ENCODE measurements at places on chromosomes 12 and 14.

DNA sequence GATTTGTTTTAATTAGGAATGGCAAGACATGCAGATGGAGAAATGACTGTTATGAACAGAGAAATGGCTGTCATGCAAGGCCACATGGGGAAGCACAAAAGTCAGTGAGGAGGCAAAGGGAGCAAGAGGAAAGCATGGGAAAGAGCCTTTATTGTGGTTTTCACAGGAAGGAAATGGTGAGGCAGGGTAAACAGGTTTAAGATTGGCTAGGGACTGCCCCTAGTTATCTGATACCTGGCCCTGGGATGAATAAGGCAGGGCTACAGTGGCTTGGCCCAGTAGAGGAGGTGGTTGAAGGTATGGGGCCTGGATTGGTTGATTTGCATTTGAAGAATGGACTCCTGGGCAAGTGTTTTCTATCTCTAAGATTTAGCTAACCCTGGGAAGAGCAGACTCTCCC is 168.7 kb upstream of the CNOT2 start:
- DNase-seq = no peak

- DNase-seq = no peak
Observed at GRCh38 chr14:54512393-54512792, 2.7 kb downstream of the CGRRF1 start.

DNA sequence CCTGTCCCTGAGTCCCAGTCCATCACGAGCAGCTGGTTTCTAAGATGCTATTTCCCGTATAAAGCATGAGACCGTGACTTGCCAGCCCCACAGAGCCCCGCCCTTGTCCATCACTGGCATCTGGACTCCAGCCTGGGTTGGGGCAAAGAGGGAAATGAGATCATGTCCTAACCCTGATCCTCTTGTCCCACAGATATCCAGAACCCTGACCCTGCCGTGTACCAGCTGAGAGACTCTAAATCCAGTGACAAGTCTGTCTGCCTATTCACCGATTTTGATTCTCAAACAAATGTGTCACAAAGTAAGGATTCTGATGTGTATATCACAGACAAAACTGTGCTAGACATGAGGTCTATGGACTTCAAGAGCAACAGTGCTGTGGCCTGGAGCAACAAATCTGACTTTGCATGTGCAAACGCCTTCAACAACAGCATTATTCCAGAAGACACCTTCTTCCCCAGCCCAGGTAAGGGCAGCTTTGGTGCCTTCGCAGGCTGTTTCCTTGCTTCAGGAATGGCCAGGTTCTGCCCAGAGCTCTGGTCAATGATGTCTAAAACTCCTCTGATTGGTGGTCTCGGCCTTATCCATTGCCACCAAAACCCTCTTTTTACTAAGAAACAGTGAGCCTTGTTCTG is 41.6 kb downstream of the DAD1 start:
- no peak for DNase-seq

- DNase-seq = peak; percentile 45
Observed at GRCh38 chr14:90256354-90257131, at the start of gene PSMC1. Gene PSMC1 (plus strand): TSS chr14:90256553. CDS start chr14:90256598, 45 bp downstream.

GRCh38 chr14:79197516-79197915 is 1013.8 kb downstream of the DIO2 start:
- DNase-seq = no peak

GRCh38 chr12:6250343-6250742 is 50.1 kb downstream of the CD9 start:
- no peak for DNase-seq

GRCh38 chr14:103095210-103095778 is 769 bp downstream of the EXOC3L4 start:
- DNase-seq = no peak

GRCh38 chr12:127621366-127621765 is 645.6 kb upstream of the TMEM132C start:
- no peak for DNase-seq

GRCh38 chr12:125187148-125187745 is 122.0 kb downstream of the AACS start:
- no peak for DNase-seq

GRCh38 chr14:85250414-85251189 is 279.3 kb upstream of the FLRT2 start:
- no peak for DNase-seq

DNA sequence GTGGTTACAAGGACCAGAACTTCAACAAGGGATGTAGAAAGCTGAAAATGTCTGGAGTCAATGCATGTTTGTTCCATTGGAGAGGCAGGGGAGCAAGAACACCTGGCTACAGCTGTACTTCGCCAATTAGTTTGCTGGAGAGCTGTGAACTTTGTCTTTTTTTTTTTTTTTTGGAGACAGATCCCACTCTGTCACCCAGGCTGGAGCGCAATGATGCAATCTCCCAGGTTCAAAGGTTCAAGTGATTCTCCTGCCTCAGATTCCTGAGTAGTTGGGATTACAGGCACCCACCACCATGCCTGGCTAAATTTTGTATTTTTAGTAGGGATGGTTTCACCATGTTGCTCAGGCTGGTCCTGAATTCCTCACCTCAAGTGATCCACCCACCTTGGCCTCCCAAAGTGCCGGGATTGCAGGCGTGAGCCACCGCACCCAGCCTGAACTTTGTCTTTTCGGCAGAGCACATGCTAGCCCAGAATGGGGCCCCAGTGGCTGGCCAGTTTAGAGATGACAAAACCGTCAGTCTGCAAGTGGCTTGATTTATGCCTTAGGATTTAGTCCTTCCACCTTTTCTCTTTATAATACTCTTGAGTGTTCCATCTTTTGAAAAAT is 55.5 kb downstream of the AVPR1A start:
- no peak for DNase-seq

GRCh38 chr14:32826404-32827082 is 112.1 kb upstream of the NPAS3 start:
- no peak for DNase-seq

DNA sequence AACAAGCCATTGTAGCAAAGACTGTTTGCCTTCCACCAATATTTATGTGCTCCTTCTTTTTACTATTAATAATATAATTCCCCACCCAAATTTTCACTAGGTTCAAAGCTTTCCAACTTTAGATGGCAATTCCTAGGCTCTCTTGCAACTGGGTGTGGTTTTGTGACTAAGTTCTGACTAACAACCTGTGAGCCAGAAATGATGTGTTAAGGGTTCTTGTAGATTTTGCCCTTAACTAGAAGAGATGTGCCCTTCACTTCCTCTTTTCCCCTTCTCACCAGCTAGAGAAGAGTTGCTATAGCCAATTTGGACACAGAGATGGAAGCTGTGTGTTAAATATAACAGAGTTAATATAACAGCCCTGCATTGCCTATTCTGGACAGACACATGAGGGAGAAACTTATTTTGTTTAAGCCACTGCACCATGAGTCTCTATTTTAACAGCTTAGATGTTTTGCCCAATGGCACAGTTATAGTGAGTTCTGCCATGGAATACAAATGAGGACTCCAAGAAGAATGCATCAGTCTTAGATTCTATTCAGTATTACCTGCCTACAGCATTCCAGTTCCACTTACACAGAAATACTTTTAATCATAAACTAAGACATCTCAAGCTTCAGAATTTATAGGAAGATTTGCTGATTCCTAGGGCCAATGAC is 216.2 kb downstream of the DUSP6 start:
- DNase-seq = no peak

DNA sequence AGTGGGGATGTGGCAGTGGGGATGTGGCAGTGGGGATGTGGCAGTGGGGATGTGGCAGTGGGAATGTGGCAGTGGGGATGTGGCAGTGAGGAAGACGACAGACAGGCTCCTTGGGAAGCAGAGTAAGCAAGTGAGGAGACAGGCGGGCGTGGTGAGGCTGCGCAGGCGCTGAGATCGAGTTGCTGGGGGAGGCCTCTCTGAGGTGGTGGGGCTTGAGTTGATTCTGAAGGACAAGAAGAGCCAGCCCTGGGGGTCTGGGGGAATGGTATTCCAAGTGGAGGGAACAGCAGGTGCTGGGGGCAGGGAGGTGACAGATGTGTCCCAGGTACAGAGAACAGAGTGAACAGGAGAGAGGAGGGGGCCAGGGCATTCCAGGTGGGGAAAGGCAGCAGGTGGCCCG is 33.8 kb upstream of the TSPAN9 start:
- DNase-seq = no peak

DNA sequence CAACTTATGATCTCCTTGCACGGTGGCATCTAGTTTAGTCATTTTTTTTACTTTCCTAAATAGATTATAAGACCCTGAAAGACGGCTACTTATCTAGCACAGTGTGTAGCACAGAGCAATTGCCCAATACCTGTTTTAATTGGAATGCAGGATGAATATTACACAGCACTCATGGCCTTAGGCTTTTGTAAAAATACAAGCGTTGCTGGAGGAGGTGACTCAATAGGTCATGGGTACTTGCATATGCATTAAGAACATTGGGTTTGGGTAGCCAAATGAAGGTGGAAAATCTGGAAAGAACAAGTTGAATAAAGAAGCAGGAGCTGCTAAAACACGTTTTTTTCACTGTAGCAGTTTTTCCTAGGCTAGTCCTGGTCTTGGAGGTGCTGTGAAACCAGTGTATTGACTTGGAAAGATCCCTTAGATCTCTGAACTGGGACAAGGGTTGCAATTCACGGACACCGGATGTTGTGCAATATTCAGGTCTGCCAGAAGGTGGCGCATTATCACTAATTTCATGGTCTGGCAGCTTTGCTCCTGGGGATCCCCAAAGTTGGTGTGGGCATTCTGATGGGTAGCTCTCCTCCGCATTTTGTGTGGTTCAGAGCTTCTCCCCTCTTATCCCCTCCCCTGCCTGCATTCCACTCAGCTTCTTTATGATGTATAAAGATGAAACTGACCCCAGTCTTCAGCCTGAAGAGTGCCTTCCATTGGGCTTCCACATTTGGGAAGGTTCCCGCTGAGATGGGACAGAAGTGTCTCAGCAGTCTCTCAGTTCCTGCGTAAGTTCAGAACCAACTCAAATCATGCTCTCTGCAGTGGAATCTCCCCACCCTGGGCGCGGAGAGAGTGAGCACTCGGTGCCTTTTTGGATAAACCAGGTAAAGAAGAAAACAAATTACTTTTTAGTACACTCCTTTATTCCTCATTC is 278.3 kb downstream of the NRXN3 start:
- no peak for DNase-seq

GRCh38 chr12:105783983-105784947 is 354.5 kb downstream of the NUAK1 start:
- no peak for DNase-seq

DNA sequence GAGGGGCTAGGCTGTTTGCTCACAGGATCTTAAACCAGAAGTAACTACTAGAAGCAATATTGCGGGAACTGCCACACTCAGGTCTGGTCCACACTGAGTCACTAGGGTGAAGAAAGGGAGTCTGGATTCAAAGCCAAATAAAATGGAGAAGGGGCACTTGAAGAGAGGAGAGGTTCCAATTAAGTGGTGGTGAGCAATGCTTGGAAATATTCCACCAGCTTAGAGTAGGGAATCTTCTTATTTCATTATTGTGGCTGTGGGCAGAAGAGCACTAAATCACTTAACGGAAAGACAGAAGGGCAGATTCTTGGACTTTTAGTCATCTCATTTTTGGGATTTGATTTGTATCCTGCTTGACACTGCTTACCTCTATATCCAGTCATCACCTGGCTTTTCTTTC is 48.6 kb upstream of the PPP1R12A start:
- no peak for DNase-seq

GRCh38 chr12:80415466-80415865 is 28.6 kb upstream of the PTPRQ start:
- DNase-seq = no peak

DNA sequence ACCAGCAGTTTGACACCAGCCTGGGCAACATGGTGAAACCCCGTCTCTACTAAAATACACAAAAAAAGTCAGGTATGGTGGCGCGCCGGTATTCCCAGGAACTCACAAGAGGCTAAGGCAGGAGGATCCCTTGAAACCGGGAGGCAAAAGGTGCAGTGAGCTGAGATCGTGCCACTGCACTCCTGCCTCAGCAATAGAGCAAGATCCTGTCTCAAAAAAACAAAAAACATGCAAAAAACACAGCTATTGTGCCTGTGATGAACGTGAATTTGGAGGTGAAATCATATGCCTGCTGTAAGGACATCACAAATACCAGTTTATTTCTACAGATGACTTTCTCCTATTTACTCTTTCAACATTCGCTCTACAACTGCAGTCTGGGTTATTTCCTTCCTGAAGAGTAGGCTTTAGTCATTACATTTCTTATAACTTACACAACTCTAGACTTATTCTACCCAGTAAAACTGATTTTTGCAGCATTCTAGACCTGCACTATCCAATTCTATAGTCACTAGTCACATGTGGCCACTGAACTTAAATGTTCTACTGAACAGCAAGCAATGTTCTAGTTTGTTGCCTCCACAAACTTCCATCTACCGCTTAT is 48.3 kb downstream of the HNRNPC start:
- DNase-seq = no peak

DNA sequence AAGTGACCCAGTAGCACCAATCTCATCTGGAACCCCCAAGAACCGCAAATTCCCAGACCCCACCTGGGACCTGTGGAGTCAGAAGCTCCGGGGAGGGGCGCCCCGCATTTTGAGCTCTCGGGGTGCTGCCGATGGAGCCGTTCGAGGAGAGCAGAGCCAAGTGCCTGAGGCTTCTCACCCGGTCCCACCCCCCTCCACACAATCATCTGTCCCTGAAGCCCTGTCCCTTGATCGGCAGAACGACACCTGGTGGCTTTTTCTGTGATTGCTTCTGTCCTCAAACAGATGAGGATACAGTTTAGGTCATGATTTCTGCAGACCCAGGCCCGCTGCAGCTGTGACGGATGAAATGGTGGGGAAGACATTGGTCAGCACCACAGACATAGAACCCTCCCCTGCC is 74.7 kb downstream of the NOC4L start:
- no peak for DNase-seq

GRCh38 chr14:62029569-62029924 is 267.3 kb downstream of the SNAPC1 start:
- no peak for DNase-seq

GRCh38 chr14:105058521-105059034 is 6.7 kb downstream of the GPR132 start:
- no peak for DNase-seq

GRCh38 chr12:29200586-29200985 is 51.5 kb downstream of the FAR2 start:
- DNase-seq = no peak

DNA sequence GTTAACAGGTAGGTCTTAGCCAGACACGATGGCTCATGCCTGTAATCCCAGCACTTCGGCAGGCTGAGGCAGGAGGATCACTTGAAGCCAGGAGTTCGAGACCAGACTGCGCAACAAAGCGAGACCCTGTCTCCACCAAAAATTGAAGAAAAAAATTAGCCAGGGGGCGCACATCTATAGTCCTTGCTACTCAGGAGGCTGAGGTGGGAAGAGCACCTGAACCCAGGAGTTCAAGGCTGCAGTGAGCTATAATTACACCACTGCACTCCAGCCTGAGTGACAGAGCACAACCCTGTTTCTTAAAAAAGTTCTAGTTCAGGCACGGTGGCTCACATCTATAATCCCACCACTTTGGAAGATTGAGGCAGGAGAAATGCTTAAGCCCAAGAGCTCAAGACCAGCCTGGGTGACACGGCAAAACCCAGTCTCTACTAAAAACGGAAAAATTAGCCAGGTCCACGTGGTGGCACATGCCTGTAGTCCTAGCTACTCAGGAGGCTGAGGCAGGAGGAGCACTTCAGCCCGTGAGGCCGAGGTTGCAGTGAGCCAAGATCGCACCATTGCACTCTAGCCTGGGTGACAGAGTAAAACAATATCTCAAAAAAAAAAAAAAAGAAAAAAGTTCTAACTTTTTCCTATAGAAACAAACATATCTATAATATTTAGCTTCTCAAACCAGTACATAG is 9.1 kb downstream of the BAZ1A start:
- DNase-seq = no peak

- no peak for DNase-seq
Observed at GRCh38 chr12:57899010-57899662, 42.2 kb upstream of the ATP23 start.

GRCh38 chr12:38601949-38602348 is 285.4 kb downstream of the ALG10B start:
- no peak for DNase-seq

GRCh38 chr14:76294876-76295275 is 81.1 kb upstream of the ESRRB start:
- DNase-seq = no peak

Data from esophagus squamous epithelium (tissue), 5 donors.